ENCODE measurements at places on chromosomes 12 and 14.

- no peak for DNase-seq
Measured at GRCh38 chr14:94515426-94515825, 6.2 kb upstream of the SERPINA12 start.

- no peak for DNase-seq
Measured at GRCh38 chr14:61950340-61950739, 188.1 kb downstream of the SNAPC1 start.

DNA sequence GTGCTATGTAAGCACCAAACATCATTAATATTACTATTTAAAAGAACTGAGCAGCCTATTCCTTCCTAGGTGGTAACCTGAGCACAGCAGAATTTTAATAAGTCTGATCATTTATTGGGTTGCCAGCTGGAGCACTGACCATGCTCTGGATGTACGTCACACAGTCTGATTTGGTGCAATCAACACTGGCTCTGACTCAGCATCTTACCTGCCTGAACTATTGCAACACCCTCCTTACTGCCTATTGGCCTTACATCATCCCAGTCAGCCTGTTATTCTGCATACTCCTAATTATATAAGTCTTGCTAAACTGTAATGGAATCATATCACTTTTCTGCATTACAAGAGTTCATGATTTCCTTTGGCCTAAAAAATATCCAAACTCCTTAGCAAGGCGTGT, 149.7 kb downstream of the PTPRO start:
- DNase-seq, result no peak

DNA sequence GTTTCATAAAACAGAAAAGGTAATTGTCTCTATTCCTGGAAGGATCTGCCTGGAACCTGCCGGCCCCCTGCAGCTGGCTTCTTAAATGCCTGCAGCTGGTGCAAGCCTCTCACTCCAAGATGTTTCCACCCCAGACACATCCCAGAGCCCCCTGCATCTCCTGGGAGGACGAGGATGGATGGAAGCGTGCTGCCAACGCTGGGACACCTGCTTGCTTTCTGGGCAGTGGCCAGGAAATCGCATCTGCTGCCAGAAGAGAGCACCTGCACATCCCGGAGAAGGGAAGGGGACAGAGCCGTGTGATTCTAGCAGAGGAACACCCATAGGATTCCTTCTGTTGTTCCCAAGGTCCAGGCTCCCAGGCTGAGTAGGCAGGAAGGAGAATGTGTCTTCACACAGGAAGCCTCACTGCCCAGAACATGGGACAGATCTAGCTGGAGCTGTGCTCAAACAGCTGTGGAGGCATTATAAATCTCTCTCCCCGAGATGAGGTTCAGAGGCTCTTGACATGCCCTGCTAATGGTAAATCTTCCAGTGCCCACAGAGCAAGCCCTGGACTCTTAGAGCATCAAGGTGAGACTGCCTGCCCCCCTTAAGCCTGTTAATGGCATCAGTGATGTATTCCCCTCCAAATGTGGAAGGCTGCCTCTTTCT, 138.8 kb upstream of the MAP1LC3B2 start:
- peak; percentile 4 for DNase-seq

DNA sequence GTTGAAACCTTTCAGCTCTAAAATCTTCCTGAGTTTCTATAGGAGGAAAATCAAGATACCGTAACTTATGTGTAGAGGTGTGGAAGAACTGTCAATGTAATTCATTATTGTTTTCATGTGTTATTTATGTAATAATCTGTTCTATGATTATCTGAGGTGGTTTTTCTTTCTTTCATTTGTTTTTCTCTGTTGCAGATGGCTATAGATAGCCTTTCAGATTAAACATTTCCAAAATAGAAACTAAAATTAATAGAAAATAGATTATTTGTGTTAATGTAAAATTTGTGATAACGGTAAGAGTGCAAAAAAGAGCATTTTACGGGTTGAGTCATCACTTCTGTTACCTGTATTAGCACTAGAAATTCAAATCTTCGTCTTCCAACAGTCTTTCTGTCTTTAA, 128.8 kb downstream of the SYNE2 start:
- no peak for DNase-seq

GRCh38 chr12:109182041-109182839, 65.9 kb downstream of the ACACB start:
- no peak for DNase-seq

- DNase-seq, result no peak
Measured at GRCh38 chr12:28650906-28651305, 460.6 kb downstream of the CCDC91 start.

DNA sequence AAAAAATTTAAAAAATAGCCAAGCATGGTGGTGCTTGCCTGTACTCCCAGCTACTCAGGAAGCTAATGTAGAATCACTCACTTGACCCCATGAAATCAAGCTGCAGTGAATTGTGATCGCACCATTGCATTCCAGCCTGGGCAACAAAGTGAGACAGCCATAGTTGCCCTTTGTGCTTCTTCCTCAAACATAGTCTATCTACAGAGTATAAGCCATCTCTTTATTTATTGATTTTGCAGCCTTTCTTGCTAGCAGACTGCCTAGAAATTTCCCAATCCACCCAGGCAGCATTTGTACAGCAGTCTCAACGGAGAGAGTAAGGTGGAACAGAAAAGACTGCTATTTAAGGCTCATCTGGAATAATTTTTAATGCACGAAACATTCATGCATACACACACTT, 68.8 kb downstream of the IPO8 start:
- no peak for DNase-seq

DNA sequence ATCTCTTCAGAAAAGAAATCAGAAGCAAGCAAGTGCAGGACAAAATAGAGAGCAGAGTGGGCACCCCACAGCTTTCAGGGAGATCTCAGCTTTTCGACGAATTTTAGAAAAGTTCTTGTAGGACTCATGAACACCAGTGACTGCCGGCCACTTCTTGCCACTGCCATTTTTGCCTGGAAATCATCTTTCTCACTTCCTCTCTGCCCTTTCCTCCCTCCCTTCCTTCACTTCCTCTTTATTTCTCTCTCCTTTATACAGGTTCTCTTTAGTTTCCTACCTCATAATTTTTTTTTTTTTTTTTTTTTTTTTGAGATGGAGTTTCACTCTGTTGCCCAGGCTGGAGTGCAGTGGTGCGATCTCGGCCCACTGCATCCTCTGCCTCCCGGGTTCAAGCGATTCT, 185.6 kb downstream of the APAF1 start:
- DNase-seq, result no peak

DNA sequence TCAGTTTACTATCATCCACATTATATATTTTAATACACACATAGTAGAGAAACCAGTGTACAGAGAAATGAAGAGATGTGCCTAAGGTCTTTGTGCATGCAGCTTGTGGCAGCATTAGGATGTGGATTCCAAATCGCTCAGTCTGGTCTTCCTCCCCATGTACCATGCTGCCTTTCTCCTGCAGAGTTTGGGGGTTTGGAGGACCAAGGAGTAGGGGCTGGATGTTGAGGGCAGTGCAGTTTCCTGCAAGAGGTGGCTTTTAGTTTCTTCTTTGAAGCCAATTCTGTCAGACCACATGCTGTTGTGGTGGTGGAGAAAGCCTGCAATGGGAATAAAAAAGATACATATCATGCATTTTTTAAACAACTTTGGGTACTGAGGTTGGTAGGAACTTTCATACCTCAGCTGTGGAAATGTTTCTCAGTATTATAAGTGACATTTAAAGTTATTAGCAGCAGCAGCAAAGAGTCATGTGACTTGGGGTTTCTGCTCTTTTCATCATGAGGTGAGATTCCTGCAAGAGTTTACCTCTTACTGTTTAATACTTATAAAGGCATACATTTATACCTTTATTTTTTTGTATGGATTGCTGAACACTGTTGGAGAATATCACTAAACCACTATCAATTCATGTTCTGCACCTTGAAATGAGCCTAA, 34.4 kb downstream of the TESPA1 start:
- no peak for DNase-seq

- no peak for DNase-seq
Measured at GRCh38 chr12:51390457-51390856, 749 bp downstream of the GALNT6 start.

- DNase-seq, result no peak
Measured at GRCh38 chr12:103272949-103273348, 222.8 kb downstream of the C12orf42 start.

GRCh38 chr14:59097681-59098080, 90.8 kb upstream of the DAAM1 start:
- DNase-seq, result no peak

DNA sequence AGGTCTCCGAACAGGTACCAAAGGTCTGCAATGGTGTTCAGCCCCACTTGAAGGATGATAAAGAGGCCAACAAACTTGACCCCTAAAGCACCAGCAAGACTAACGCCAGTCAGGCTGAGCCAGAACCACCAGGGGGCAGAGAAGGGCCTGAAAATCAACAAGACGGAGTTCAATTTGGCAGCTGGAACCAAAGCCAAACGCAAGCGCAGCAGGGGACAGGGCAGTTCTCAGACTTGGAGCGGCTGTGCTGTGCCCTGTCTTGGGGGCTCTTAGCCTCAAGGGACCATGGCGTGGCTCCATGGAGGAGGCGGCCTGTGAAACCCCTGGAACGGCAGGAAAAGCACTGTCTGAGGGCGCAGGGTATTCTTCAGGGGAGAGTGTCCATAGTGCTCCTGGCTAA, 19.6 kb downstream of the POMT2 start:
- peak; percentile 68 for DNase-seq

DNA sequence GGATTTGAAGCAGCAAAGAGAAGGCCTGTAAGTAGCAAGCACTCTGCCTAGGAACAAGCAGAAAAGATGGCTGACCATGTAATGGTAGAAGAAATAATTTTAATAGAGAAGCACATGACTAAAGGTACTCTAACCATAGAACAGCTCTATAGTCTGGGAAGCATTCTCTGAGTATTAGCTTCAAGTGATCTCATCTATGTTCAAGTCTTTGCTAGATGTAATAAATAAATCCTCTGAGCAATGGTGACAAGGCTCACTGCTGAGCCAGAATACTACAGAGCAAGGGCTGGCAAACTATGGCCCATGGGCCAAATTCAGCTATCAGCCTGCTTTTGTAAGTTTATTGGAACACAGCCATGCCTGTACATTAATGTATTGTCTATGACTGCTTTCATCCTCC, 84.8 kb downstream of the PEBP1 start:
- DNase-seq, result no peak

DNA sequence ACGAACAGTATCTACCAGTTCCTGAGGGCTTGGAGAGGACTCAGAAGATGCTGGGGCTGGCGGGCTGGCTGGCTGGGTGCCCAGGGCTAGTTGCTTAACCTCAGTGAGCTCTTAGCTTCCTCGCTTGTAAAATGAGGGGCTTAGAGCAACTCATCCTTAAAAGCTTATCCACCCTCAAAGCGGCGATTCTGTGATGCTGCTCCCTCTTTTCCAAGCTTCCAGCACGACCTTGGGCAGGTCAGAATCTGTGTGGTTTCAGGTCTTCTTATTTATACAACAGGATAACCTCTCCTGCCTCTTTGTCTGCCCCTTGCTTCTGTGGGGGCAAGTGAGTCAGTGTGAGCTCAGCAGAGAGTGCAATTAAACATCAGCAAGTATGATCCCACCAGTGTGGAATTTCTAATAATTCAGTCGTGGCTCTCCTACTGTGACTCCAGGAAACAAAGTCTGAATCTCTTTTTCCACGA, 281.8 kb downstream of the KSR2 start:
- DNase-seq, result no peak

GRCh38 chr14:85817430-85817829, 287.5 kb downstream of the FLRT2 start:
- no peak for DNase-seq

- DNase-seq, result no peak
Measured at GRCh38 chr14:23520899-23521533, 30.5 kb downstream of the ZFHX2 start.

GRCh38 chr12:90622431-90622830, 332.5 kb downstream of the CCER1 start:
- no peak for DNase-seq

DNA sequence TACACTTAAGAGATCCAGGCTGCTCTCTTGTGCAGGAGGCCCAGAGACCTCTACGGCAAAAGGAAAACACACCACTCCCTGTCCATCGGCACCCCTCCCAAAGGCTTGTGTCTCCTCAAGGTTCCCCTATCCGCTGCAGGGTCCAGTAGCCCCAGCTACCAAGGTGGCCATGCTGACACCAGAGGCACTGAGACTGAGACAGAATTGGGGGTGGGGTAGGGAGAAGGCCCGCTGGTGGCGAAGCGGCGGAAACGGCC, 590 bp downstream of the DDIT3 start:
- DNase-seq, result peak; percentile 23

- no peak for DNase-seq
Measured at GRCh38 chr12:18932211-18932610, 194.3 kb downstream of the CAPZA3 start.

DNA sequence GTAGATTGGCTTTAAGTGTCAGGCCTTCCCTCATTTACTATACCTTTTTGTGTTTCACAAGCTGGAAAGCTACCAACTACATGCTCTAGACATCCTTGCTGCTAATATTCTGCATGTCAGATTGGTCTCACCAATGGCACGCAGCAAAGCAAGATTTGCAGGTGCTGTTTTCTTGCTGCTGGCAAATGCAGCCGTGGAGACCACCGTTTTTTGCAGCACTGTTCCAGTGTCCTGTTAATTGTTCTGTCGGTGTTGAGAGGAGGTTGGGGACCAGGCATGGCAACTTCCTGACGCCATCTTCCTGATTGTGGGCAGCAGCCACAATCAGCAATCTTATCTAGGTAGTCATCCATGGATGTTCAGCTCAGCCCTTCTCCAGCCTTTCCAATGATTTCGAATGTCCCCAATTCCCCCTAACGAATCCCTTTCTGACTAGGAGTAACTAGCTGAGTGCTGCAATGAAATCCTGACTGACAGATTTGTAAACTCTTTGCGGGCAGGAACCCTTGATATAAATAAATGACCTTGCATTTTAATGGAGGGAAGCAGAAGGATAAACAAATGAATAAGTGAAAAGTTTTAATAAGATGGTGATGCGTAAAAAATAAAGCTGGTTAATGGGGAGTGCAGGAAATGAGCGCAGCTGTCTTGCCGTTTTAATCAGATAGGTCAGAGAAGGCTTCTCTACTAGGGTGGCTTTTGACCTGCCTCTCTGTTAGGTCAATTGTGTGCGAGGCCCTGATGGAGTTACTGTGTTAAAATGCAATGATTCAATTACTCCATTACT, 574 bp upstream of the CRADD start:
- no peak for DNase-seq

DNA sequence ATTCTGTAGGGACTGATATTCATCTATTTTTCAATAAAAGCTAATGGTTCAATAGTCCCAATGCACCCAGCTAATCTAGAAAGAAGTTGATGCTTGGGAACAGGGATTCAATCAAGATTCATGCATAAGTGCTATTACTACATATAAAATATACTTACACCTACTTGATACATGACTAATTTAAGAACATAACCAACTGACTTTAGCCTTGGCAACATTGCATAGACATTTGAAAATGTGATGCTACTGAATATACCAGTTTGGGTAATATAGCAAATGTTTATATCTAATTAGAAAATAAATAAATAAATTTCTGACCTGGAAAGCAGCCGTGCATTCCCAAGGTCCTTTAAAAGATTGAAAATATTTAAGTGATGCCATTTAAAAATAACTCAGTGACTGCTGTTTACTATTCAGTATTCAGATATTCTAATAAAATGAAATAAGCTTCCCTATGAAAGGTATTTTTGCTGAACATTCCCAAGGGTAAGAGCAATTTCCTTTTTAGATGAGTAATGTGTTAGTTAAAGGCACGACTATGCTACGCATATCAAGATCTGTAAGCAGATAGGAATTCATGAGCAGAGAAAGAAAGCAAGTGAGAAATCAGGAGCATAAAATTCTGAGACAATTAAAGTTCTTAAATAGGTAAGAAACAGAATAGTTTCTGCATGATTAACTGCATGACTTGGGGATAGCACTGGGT, 160.6 kb upstream of the SYT1 start:
- DNase-seq, result no peak
